ENCODE measurements at places on chromosomes 11 and 22.
A peak's percentile ranks its signal among the peaks of the same experiment; 100 is the strongest.

DNA sequence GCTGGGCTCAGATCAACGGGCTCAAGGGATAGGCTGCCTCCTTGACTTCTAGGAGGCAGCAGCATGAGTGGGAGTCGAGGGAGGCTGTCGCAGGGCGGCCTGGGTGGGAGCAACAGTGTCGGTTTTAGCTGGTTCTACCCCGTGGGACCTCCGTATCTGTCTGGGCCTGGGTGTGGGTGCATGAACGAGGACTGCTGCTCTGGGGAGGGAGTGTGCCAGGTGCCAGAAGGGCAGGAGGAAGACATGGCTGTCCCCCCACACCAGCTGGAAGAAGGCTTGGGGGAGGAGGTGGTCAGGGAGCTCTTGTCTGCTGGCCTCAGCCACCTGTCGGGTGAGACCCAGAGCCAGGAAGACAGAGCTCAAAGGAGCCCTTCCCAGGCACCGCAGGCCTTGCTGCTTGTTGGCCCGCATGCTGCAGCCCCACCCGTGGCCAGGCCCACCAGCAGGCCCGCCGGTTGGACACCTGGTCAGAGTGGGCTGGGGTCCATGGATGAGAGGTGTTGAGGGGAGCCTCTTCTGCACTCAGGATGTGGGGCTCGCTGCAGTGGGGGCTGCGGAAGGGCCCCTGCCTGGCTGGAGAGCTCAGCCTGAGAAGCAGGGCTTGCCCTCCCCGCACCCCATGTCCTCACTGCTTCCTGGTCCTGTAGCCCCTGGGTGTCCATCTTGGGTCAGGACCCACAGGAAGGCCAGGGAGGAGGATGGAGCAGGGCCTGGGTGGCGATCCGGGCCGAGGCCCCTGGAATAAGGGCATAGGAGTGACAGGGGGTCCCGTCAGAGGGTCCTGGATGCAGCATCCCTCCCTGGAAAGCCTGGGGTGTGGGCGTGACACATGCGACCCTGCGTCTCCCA is 3.4 kb downstream of the CEND1 start:
- no peak for DNase-seq

GRCh38 chr11:19607656-19608360 is 104.8 kb upstream of the NAV2 start:
- DNase-seq = no peak

DNA sequence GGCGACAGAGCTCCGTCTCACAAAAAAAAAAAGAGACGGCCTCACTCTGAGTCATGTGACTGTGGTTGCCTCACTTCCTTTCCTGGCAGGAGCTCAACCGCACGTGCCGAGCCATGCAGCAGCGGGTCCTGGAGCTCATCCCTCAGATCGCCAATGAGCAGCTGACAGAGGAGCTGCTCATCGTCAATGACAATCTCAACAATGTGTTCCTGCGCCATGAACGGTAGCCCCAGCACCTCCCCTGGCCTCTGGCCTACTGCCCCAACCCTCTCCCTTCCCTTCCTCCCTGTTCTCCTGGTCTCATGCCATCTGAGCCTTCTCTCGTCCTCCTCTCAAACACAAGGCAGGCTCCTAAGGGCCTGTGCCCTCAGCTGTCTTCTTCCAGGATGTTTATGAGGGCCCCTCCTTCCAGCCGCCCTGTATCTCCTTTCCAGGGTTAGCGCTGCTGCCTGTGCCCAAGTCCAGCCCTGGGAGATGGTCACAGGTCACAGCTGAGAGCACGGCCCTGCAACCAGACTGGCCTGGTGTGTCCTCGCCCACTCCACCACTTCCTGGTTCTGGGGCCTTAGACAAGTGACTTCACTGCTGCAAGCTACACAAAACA is 30.7 kb downstream of the TOM1 start:
- DNase-seq = peak; percentile 51

GRCh38 chr22:24445481-24446259 is 18.3 kb downstream of the ADORA2A start:
- DNase-seq = no peak

- no peak for DNase-seq
Measured at GRCh38 chr22:38097557-38098409, 12.7 kb downstream of the BAIAP2L2 start.
